Spinal cord (tissue), 10 donors: ENCODE measurements at places on chromosomes 7 and 10.

DNA sequence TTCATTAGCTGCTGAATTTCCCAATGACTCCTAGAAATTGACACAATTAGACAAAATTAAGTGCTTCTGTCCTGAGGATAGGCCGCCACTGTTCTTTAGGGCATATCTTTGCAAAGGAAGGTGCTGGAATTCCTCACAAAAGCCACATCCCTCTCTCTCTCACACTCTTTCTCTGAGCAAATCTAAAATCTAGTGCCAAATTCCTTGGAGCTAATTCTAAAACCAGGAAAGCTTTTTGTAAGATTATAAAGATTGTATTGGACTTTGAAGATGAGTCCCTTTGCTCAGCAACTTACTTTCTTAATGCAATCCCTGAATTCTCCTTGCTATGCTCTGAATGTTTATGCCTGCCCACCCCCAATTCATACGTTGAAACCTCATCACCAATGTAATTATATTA, 288.9 kb downstream of the KCNMA1 start:
- no peaks in the 10 kb centered on the region for H3K27me3 ChIP-seq
- no peaks in the 10 kb centered on the region for H3K36me3 ChIP-seq
- no peak overlapping the region for H3K27ac ChIP-seq
- DNase-seq: no peak
- no peak overlapping the region for H3K4me3 ChIP-seq
- H3K4me1 ChIP-seq: no peaks in the 10 kb centered on the region

DNA sequence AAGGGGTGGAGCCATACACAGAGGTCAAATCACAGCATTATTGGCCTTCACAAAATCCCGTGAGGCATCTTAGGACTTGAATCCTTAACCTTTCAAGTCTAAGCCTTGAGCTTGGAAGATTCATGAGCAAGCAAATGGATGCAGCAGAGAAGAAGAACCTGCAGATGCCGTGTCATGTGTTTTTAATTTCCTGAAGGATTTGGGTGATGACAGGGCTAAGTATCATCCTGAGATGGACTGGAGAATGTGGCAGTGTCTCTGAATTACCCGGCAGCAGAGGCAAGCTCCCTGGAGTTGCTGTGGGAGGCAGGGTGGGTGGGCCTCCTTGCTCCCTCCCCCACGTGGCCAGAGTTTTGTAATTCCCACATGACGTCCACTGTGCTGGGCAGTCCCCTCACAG, 50.8 kb downstream of the GCC1 start:
- no peaks in the 10 kb centered on the region for H3K36me3 ChIP-seq
- H3K4me1 ChIP-seq: peaks cover 9% of the 10 kb centered on the region
- no peak overlapping the region for H3K4me3 ChIP-seq
- DNase-seq: no peak
- no peak overlapping the region for H3K27ac ChIP-seq

DNA sequence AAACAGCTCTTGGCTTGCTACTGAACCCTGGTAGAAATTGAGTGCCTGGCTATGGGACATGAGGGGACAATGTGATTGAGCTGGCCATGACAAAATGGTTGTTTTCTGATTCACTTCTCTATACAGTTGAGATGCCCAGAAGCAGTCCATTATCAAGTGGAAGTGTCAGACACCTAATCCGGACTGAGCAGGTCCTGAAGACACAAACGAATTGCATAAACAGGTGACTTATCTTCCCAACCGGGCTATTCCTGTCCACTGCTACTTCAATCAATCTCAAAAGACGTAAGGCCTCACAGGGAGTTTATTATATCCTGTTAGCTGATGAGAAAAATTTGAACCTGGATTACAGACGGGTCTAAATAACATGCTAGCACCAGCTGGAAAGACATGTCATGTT, 105.5 kb upstream of the WAC start:
- no peak overlapping the region for H3K27ac ChIP-seq
- no peaks in the 10 kb centered on the region for H3K27me3 ChIP-seq

GRCh38 chr7:73364006-73364728, 36.2 kb downstream of the FKBP6 start:
- DNase-seq: no peak
- no peak overlapping the region for H3K4me3 ChIP-seq
- H3K27ac ChIP-seq: no peak overlapping the region
- H3K36me3 ChIP-seq: peaks cover 3% of the 10 kb centered on the region

- DNase-seq: peak; percentile 87
- no peak overlapping the region for H3K4me3 ChIP-seq
- no peaks in the 10 kb centered on the region for H3K27me3 ChIP-seq
- H3K27ac ChIP-seq: peak overlapping the region; percentile 25
Observed at GRCh38 chr7:12729112-12729511, 41.7 kb downstream of the ARL4A start.

- H3K4me3 ChIP-seq: no peak overlapping the region
- H3K4me1 ChIP-seq: peaks cover 67% of the 10 kb centered on the region
- peak; percentile 67 for DNase-seq
- peak overlapping the region; percentile 6 for H3K27ac ChIP-seq
Observed at GRCh38 chr10:124667425-124668345, 76.5 kb downstream of the FAM53B start.

DNA sequence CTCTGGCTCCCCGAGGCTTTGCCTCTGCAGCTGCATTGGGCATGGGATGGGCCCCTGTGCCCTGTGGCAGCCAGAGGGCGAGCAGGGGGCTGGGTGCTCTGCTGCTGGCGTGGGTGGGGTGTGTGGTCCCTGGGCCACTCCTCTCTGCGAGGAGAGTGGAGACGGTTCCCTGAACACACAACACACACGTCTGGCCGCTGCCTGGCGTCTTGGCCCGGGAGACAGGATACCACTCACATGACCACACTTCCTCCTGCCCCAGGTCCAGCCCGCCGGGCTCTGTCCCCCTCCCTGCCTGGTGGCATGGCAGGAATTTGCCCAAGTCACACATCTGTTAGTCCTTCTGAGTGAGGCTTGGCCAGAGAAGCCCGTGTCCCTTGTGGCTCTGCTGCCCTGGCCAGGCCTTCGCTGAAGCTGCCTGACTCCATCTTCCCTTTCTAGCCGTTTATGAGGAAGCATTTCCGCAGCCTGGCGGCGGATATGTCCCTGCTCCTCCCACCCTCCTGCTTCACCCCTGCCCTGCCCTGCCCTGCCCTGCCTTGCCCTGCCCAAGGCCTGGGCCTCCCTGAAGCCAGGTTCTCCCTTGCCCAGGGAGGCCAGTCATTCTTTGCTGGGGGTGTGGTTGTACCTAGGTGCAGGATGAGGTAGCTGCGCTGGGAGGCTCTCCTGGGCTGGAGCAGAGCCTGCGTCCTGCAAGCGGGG, 3.0 kb downstream of the BRI3 start:
- peaks cover 64% of the 10 kb centered on the region for H3K36me3 ChIP-seq
- no peak for DNase-seq
- H3K4me1 ChIP-seq: peaks cover 72% of the 10 kb centered on the region
- H3K4me3 ChIP-seq: peak overlapping the region; percentile 1
